Stimulated activated CD4-positive, alpha-beta T cell treated with anti-CD3 and anti-CD28 coated beads, Interleukin-1b, Interleukin-23, amount 100 ng/mL, for 24 hours (primary cell): ENCODE measurements at places on chromosomes 1 and 21.

DNA sequence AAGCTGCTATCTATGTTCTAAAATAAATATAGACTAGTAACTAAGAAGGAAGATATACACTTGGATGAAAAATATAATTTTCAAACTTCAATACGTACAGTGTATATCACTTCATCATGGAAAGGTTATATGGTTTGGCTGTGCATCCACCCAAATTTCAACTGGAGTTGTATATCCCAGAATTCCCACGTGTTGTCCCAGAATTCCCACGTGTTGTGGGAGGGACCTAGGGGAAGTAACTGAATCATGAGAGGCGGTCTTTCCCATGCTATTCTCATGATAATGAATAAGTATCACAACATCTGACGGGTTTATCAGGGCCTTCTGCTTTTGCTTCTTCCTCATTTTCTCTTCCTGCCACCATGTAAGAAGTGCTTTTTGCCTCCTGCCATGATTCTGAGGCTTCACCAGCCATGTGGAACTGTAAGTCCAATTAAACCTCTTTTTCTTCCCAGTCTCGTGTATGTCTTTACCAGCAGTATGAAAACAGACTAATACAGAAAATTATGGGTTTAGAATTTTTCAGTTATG, 10.7 kb downstream of the NEGR1 start:
- DNase-seq, result no peak

DNA sequence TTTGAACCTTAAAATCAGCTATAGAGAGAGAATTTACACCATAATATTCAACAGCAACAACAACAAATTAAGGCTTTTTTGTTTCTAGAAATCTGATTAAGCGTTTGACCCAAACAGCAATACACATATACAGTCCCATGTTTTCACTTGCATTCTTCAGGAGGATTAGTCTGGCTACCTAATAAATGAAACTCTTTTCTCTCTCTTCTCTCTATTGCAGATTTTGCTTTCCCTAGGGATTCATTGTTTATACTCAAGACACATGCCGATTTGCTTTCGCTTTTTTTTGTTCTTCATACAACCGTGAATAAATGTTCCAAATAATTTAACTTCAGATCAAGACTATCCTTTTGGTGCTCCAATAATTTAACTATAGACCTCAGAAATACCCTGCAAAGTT, 162.4 kb upstream of the PTBP2 start:
- no peak for DNase-seq

- no peak for DNase-seq
Observed at GRCh38 chr1:17233675-17234320, 15.1 kb upstream of the PADI3 start.

DNA sequence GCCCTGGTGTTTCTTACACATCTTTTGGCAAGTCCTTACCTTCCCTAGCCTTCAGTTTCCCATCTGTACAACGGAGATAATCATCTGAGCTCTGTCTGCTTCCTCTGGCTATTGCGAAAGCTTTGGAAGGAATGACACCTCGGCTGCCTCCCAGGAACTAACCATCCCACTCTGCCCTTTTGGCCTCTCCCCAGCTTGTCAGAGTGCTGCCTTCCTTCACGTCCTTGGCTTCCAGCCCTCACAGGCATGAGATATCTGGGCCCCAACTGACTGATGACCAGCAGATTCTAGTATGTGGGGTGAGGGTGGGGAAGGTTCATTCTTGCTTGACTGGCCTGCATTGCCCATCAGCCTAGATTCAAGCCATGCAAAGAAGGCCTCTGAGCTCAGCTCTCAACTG, 253.1 kb upstream of the FGGY start:
- DNase-seq, result no peak

DNA sequence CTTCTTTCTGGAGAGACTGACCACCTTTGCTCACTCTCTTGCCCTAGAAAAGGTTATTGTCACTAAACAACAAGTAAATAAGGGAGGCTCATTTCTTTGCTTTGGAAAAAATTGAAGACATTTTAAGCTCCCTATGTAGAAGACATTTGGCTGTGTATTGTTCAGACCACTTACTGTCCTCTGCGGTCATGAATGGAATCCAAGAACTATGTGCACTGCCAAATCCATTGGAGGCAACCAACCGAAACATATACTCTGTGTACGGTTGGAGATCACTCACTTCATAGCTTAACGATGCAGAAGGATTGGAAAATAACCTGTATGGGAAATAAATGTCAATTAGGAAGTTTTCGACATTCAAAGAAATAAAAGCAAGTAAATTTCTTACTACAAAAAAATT, 332.8 kb downstream of the KCTD3 start:
- DNase-seq, result no peak

DNA sequence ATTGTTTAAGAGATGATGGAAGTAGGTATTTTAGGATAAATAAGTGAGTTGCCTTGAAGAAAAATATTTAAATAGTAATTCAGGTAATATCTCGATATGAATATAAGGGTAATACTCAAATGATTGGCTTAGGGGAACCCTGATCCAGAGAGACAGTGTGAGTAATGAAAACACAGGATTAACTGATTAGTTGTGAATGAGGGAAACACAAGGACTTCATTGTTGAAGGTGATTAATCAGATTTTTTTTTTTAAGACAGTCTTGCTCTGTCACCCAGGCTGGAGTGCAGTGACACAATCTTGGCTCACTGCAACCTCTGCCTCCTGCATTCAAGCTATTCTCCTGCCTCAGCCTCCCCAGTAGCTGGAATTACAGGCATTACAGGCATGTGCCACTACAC, 12.7 kb downstream of the SLC25A33 start:
- DNase-seq, result no peak

GRCh38 chr1:111658622-111659021, 39.0 kb downstream of the RAP1A start:
- DNase-seq, result no peak

GRCh38 chr1:109904105-109904817, 6.4 kb upstream of the CSF1 start:
- no peak for DNase-seq
